ENCODE measurements at places on chromosomes 6 and 20.

- no peak for DNase-seq
Measured at GRCh38 chr20:51688600-51689244, 79.5 kb downstream of the ATP9A start.

GRCh38 chr6:74250161-74250818 is 554.3 kb downstream of the CD109 start:
- no peak for DNase-seq

DNA sequence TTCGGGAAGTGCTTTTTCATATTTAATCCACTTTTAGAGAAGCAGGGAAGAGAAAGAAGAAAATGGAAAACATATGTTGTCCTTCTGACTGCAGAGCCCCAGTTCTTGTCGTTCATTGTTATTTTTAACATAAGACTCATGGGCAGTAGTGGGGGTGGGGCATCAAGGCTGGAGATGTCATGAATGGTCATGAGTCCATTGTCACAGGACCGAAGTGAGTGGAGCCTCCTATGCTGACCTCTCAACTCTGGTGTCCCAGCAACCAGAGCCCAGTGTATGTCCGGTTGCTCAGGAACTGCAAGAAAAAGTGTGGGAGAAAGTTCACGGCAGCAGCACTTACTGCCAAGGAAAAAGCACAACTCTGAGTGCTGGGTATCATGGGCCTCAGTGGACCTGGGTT is 108.6 kb downstream of the BANF2 start:
- DNase-seq: no peak

DNA sequence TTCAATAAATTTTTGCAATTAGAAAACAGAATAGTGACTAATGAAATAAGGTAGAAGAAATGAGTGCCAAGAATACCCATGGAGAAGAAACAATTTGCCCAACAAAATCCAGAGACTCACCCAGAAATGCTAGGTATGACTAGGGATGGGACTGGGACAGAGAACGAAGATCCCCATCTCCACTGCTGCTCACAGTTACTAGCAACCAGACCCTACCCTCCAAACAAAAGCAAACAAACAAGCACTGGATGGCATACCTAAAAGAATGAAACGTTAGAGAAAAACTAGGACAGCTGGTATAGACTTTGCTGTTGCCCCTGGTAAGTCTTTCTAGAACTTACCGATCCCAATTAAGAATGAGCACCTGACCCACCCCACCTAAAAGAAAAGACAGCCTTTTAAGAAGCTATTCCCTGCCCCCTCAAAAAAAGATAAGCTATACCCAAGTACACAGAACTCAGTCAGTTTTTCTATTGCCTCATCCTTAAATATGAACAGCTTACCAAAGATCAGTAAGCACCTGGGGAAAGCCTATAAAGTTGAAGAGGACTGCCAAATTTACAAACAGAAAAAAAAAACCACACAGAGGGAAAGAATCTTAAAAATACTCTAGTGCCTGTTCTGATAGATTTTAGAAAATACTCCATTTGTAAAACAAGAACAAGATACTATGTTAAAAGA is 31.7 kb downstream of the REPS1 start:
- DNase-seq: no peak

DNA sequence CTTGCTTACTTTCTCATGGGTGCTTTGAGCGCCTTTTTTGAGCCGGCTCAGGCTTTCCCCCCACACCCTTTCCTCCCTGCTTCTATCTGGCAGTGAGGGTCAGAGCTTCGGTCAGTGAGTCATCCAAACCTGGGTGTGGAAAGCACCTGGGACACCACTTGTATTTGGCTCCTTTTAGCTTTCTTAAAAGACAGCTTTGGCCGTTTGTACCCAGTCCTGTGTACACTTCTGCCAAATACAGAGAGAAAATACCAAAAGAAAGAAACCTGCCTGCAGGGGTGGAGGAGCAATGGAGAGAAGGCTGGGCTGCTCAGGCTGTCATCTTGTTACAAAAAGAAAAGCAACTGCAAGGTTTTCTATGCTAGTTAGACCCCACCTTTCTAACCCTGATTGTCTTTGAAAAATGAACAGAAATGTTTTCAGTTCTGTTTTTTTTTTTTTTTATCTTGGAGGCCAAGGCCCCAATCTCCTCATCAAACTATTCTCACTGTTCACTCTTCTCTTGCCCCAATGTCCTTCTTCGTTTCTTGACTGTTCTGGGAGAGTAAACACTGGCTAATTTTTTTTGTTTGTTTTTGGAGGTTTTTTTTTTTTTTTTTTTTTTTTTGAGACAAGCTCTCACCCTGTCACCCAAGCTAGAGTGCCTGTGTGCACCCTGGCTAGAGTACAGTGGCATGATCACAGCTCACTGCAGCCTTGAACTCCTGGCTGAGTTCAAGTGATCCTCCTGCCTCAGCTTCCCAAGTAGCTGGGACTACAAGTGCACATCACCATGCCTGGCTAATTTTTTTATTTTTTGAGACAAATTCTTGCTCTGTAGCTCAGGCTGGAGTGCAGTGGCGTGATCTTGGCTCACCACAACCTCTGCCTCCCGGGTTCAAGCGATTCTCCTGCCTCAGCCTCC is 76.4 kb downstream of the SSR1 start:
- DNase-seq: no peak

- DNase-seq: no peak
Measured at GRCh38 chr20:23125159-23125558, 39.0 kb upstream of the CD93 start.

GRCh38 chr20:34337544-34337943 is 25.5 kb upstream of the ITCH start:
- no peak for DNase-seq

DNA sequence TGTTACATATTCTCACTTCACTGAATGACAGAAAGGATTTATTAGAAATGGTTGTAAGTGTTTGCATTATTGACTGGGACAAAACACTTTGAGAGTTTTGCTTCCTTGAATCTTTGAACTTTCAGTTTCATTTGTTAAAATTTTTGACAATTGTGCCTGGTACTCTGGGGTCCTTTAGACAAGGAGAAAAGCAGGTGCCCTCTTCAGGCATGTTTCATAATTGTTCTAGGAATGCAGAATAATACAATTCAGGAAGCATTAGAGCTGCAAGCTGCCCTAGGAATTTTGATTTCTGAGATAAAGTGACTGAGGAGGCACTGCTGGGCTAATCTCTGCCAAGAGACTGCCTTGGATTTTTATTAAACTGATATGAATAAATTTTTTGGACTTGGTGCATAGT is 49.7 kb downstream of the TOP1 start:
- no peak for DNase-seq

- DNase-seq: no peak
Measured at GRCh38 chr6:15819841-15820240, 157.0 kb upstream of the DTNBP1 start.

GRCh38 chr6:75350808-75351207 is 66.2 kb upstream of the TMEM30A start:
- no peak for DNase-seq

GRCh38 chr6:124793398-124793797 is 168.8 kb upstream of the RNF217 start:
- no peak for DNase-seq

DNA sequence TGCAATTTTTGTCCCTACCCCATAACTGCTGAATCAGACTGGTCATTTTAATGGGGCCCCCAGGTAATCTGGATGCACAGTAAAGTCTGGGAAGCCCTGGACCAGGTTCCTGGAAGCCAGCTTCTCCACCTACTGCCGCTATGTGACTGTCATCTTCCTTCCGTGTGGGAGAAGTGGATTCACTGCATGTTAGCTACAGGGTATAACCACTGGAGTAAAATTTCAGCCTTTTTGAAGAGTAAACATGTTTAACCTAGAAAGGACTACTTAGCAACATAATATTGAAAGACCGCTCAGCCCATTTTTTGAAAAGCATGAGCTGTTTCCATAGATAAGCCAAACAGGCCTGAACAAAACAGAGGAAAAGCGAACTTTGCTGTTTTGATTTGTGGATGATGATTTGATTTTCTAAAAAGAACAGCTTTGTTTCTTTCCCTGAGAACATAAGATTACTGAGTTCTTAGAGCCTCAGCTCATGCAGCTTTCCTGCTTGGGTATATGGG is 208.1 kb downstream of the PLCB4 start:
- no peak for DNase-seq

DNA sequence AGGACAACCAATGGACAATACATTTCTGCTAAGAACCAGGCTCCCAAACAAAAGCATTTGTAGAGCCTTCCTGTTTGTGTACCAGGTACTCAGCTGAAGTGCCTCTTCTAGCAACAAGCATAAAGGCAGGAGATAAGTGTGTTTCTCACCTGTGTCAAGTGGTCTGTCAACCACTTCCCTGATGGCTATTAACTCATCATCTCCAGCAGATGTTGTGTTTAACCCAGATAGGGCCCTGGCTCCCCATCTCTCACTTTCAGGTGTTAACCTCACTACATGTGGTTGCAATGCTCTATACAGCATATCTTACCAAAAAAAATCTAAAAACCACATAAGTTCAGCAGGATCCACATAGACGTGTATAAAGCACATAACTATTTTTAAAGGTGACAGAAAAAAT is 9.6 kb upstream of the IL17A start:
- DNase-seq: no peak

DNA sequence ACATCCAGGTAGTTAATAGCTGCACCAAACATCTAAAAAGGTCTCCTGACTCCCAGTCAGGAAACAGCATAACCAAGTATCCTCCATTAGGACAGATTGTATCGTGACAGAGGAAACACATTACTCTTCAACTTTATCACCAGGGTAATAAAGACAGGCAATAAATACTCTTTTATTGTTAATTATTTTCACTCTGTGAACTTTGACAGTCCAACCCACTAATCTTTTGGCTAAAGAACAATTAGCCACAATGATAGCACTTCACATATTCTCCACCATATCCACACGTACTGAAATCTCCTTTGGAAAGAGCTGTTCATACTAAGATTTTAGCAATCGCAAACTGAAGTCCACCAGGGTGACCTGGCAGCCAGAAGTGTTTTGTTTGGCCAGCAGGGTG is 46.4 kb downstream of the ARHGAP18 start:
- no peak for DNase-seq

- DNase-seq: no peak
Measured at GRCh38 chr6:32885698-32886286, 31.8 kb downstream of the PSMB9 start.

DNA sequence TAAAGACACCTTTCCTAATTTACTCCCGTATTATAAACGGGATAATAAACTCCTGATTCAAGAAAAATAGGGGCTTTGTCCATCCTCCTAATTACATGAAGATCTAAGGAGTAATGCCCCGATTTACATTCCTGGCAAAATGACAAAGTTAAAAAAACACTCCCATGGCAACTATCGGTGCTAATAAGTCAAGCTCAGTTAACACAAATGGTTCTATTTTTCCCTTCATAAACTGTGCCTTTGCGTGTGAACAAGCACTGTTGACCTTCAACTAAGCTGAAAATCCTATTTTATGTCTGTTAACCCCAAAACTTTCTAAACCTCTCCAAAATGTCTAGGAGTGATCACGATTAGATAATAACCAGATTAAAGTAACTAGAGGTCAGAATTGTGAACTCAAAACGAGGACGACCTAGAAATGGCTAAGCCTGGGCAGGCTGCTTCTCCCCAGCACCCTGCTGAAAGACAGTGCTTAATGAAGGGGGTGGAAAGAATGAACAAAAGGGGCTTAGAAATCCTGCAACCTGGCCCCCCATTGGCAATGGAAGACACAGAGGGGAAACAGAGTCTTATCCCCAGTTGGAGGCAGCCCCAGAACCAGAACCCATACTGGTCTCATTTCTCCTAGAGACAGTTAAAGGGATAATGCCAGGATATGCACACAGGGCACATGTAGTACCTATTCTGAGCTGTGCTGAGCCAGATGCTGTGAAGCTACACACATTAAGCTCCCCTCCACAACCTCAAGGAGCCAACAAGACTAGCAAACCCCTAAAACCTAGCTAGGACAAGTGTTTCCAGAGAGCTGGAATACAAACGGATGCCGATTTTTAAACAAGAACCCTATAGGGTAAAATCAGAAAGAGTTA is 23.0 kb downstream of the SLC23A2 start:
- DNase-seq: no peak

GRCh38 chr20:49894073-49894470 is 21.3 kb downstream of the SPATA2 start:
- no peak for DNase-seq

DNA sequence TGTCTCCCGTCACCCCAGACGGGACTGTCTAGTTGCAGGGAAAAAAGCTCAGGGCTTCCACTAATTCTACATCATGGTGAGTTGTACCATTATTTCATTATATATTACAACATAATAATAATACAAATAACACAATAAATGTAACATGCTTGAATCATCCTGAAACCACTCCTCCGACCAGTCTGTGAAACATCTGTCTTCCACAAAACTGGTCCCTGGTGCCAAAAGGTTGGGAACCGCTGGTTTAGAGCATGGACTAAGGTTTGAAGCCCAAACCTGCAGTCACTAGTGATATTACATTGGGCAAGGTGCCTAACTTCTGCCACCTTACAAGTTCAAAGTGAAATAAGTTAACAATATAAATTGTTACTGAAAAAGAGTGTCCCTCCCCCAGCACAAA is 175.7 kb downstream of the PDE10A start:
- DNase-seq: no peak

DNA sequence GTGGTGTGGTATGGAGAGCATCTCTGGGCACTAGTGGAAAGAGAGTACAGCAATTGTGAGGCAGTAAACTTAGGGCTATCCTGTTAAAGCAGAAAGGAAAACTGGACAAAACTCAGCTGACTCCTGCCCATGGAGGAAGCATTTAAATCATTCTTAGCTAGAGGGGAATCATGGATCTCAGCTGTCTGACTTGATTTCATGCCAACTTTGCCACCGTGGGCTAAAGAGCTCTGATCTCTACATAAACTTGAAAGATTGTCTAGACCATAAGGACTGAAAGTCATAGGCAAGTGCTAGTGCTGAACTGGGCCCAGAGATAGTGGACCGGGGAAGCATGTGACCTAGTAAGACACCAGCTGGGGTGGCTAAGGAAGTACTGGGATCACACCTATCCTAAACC is 651.8 kb downstream of the COL12A1 start:
- no peak for DNase-seq

DNA sequence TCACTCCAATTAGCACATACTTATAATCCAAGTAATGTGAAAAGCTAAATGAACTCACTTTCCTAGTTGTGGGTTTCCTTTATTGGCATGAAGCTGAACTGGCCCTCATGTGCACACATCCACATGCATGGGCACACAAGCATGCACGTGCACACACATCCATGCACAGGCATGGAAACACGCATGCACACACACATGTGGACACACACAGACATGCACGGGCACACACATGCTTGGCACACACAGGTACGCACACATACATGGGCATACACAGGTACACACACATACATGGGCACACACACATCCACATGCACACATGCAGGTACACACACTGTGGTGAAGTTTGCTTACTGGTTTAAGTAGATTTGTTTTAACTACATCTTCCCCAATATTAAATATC is 23.8 kb downstream of the SYNDIG1 start:
- no peak for DNase-seq

- DNase-seq: no peak
Measured at GRCh38 chr20:25987073-25987927, 290.6 kb upstream of the ZNF337 start.

- DNase-seq: no peak
Measured at GRCh38 chr20:61754976-61755778, 310.5 kb downstream of the TAF4 start.

- DNase-seq: no peak
Measured at GRCh38 chr20:18138266-18138582, 561 bp downstream of the KAT14 start.

All from T follicular helper cell (primary cell).